ENCODE measurements at places on chromosomes 3 and 15.

GRCh38 chr3:175041369-175041768 is 182.2 kb downstream of the NAALADL2 start:
- no peak for DNase-seq

DNA sequence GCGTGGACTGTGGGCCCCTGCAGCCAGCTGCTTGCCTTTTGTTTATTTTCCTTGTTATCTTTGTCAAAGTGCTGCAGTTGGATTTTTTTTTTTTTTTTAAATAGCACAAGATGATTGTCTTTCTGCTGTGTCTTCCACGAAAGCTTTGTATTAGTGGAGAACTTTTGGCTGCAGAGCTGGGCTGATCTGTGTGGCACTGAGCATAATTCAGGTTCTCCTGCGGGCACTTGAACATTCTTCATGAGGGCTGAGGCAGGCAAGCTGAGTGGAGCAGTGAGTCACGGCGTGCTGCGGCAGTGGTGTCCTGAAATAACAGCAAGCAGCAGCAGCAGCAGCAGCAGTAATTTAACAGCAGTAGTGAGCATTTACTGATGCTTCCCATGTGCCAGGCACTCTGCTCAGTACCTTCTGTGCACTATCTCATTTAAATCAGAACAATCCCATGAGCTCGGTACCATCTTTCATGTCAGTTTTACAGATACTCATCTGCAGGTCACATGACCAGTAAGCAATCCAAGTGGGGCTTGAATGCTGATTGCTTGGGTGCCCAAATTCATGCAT is 45.8 kb downstream of the MITF start:
- DNase-seq = no peak

GRCh38 chr3:14082108-14082657 is 42.5 kb downstream of the CHCHD4 start:
- no peak for DNase-seq

- no peak for DNase-seq
Measured at GRCh38 chr3:125231895-125232294, 19.3 kb upstream of the SLC12A8 start.

GRCh38 chr3:44323341-44323955 is 15.1 kb upstream of the TCAIM start:
- peak; percentile 9 for DNase-seq

GRCh38 chr3:167711439-167711838 is 23.3 kb downstream of the PDCD10 start:
- no peak for DNase-seq

DNA sequence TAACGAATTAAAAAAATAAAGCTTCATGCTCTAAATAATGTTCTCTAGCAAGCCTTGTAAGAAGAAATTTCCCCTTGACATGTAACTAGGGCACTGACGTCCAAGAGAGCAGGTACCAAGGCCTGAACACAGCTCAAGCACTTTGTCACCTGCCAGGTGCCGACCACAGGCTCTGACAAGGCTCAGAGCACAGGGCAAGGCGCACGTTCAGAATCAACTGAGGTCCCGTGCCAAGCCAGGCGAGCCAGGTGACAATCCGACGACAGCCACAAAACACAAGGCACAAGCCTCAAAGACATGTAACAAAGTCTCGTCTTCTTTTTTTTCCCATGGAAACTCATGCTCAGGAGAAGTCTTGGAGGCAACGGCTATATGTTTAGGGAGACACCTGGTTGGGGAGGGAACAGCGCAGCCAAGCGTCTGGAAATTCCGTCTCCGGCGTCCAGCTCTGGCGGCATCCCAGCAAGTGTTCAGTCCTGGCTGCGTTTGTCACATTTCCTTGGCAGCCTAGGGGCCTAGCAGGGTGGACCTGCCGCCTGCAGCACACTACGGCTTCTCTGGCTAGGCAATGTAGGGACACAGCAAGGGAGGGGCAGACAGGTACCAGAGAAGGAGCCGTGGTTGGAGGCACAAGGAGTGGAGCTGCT is 76.7 kb downstream of the ADAMTS17 start:
- no peak for DNase-seq

GRCh38 chr15:79989682-79990081 is 18.7 kb upstream of the BCL2A1 start:
- no peak for DNase-seq

GRCh38 chr3:80733522-80734176 is 965.9 kb upstream of the ROBO1 start:
- no peak for DNase-seq

- no peak for DNase-seq
Measured at GRCh38 chr3:130537673-130538304, 20.8 kb downstream of the COL6A6 start.

DNA sequence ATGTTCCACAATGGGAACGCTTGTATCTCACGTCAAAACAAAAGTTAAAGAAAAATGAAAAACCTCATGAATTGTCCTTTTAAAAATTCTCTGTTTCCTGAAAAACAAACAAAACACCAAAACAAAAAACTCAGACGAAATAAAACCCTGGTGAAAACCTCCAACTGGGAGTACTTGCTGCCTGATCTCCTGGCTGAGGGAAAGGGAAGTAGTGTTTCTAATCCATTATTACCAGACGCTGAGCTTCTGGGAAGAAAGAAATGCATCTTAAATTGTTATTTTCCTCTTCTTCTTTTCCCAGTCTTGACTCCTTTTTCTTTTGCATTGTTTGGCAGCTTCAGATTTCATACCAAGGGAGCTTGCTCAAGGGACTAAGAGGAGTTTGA is 243.2 kb upstream of the RGMA start:
- DNase-seq = no peak
